ENCODE measurements at places on chromosomes 1 and 21.

- DNase-seq, result no peak
These were observed 7.4 kb downstream of the PLEKHM2 start for GRCh38 chr1:15691434-15692032.

DNA sequence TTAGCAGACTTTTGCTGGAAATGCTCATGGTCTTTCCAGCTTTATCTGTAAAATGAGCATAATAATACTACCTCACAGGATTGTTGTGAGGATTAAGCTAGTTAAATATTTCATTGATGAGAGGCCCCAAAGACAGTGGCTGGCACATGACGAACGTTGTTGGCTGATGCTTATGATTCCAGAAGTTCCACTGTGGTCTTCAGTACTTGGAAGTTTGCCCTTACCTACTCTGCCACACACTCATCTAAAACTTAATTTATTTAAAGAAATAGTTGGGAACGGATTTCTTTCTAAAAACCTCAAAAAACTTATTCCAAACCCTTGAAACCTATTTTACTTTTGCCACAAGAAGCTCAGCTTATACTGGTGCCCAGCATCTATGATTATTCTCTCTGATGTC, 170.7 kb downstream of the DHRS3 start:
- DNase-seq, result peak; percentile 38

DNA sequence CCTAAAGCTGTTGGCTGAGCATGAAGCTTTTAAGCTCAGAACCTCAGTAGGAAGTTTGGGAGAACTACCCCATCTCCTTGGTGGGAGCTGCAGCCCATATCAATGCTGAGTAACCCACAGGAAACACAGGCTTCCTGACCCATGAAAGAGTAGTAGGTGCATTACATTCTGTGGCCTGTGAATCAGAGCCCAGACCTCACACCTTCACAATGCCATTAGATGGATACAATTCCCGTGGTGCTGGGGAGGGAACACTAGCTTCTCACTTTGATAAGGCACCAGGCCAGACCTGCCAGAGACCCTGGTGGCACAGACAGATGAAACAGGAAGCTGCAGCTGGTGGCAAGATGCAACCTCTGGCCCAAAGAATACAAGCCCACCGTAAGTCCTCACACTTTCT, 308.8 kb downstream of the NPHP4 start:
- no peak for DNase-seq

DNA sequence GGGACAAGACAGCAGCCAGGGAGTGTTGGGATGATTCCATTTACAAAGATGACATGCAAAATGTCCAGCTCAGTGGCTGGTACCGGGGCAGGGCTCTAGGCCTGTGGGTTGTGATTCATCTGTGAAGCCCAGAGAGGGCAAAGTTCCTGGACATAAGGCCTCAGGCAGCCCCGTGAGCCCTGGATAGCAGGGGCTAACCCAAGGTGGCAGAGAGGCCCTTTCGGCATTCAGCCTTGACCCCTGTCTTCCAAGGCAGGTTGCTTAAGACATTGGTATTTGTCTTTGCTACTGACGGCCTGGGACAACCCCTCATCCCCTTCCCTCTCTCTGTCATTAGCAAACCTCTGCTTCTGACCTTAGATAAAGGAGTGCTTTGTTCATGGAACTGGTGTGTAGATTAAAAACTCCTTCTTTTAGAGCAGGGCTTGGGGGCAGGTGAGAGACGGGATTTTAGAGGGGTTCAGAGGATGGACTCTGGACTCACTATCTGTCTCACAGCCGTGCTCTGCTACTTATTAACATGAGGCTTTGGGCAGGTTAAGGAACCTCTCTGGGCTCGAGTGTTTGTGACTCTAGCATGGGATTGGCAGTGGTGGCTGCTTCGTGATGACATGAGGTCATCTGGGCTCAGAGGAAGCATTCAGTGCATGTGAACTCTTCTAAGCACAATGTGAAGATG, 36.3 kb downstream of the TMEM51 start:
- DNase-seq, result peak; percentile 52

DNA sequence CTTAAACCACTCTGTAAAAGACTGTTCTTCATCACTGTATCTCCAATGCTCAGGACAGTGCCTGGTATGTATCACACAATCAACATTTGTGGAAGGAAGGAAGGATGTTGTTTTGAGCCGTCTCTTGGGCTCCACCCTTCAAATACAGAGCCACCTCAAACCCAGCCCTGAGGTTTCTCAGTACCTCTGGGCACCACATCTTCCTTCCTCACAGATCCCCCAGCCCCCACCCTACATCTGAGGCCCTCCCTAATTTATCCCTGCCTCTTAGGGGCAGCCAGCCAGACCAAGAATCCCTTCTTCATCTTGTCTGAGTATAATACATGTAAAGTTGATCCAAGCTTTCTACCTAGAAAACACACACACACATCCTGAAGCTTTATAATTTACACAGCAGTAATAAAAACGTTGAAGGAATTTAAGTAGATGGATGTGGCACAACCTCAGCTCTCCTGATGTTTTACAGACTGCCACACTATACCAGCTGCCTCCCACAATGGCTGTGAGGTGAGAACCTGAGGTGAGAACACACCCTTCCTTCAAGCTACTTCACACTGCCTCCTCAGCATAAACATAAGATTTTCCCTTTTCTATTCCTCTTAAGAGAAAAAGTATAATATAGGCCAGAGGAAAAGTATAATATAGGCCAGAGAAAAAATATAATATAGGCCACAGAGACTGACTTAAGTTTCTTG, 48.5 kb downstream of the CDC7 start:
- DNase-seq, result no peak

DNA sequence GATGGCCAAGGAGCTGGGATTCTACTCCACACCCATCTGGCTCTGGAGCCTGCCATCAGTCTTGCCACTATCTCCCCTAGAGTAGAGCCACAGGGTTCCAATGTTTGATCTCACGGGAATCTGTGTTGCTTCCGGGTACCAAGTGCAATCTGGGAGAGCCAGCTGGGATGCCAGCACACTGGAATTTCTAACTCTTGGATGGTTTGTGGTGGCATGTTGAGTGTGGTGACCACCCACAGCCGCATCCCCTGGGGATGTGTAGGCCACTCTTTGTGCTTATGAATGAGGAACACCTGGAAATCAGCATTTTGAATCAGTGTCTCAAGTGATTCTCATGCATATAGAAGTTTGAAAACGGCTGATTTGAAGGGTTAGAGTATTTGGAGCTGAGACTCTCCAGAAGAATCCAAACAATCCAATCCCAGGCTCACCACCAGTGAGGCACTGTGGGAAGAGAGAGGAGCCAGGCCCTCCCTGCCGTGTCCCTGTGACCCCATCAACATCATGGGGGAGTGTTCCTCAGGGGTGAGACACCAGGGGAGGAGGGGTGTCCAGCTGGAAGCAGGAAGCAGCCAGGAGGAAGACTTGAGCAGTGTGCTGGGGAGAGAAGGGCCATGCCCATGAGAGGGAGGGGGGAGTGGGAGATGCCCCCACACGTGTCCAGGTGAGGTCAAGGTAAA, 13.4 kb downstream of the FBLIM1 start:
- DNase-seq, result no peak
